Activated T-cell treated with anti-CD3 and anti-CD28 coated beads, Interleukin-2, amount 50 U/mL, for 72 hours (primary cell): ENCODE measurements at places on chromosomes 7 and 10. TPM values are rescaled to one million over a fixed set of nuclear protein-coding genes. Genes with fewer than 3 reads are reported as not detected.
A peak's percentile ranks its signal among the peaks of the same experiment; 100 is the strongest.

The COL17A1 gene
- not detected for total RNA-seq

The CYP2E1 gene
- total RNA-seq, result 0.83 TPM

The ZPBP gene
- total RNA-seq, result not detected

The NPSR1 gene
- not detected for total RNA-seq

The CCM2 gene
- total RNA-seq, result 94.2 TPM

DNA sequence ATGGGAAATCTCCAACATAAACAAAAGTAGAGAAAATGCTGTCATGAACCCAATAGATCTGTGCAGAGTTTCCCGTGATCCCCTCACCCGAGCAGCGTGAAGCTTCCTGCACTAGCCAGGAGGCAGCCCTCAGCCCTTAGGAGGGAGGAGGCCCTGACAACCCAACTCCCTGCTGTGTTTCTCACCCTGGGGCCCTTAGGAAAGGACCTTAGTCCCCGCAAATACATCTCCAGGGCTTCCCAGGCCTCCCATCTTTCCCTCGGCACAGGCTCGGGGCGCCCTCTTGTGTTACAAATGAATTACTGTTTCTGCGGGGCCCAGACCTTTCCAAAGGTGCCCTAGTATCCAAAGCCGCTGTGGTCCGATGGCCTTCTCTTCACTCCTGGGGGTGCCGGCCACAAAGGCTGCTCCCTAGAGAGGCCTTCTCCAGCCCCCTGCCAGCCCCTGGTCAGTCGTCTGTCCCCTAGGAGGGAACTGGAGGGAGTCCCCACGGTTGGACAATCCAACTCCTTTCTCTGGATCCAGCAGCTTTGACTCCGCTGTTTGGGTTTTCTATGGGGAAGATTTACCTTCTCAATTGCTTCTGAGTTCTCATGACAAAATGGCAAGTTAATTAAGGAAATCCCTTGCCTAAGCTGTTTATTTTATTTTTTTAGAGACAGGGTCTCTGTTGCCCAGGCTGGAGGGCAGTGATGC lies 49.9 kb upstream of the SH2B2 start:
- DNase-seq, result peak; percentile 47
